ENCODE measurements at places on chromosomes 6 and 20.

GRCh38 chr6:136846046-136846445 is 23.7 kb downstream of the PEX7 start:
- peak; percentile 5 for DNase-seq

- no peak for DNase-seq
Measured at GRCh38 chr6:121544691-121545090, 109.2 kb downstream of the GJA1 start.

- DNase-seq = no peak
Measured at GRCh38 chr6:11278207-11278559, 45.7 kb upstream of the NEDD9 start.

DNA sequence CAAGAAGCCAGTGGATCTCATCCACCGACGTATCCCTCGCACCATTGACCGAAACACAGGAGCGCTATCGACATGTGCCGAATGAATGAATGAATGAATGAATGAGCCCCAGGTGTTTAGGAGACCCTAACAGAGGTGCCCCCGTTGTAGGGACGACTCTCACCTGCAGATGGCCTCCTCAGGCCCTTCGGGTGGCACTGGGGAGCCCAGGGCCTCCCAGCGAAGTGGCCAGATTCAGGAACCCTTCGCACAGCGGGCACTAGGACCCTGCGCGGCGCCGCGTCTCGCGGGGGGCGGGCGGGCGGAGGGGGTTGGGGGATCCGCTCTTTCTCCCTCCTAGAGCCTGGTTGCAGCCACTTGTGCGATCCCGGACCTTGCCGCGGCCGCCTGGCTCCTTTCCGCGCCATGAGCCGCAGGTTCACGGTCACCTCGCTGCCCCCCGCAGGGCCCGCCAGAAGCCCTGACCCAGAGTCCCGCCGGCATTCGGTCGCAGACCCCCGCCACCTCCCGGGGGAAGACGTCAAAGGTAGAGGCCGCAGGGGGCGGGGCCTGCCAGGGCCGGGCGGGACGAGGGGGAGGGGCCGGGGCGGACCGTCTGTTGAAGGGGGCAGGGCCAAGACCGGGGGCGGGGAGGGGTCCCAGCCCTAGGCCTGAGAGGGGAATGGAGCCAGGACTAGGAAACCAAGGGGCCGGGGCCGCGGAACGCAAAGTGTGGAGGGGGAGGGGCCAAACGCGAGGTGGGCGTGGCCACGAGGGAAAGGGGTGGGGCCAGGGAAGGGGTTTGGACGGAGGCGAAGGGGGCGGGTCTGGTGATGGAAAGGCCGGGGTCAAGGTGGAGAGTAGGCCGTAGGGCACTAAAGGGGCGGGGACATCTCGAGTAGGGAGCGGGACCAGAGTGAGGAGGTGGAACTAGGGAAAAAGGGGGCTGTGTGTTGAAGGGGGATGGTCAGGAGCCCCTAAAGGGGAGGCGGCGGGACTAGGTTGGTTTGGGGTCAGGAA is 7.4 kb upstream of the SLC12A5 start:
- DNase-seq = peak; percentile 29

- no peak for DNase-seq
Measured at GRCh38 chr20:40683221-40683893, 5.7 kb downstream of the MAFB start.

DNA sequence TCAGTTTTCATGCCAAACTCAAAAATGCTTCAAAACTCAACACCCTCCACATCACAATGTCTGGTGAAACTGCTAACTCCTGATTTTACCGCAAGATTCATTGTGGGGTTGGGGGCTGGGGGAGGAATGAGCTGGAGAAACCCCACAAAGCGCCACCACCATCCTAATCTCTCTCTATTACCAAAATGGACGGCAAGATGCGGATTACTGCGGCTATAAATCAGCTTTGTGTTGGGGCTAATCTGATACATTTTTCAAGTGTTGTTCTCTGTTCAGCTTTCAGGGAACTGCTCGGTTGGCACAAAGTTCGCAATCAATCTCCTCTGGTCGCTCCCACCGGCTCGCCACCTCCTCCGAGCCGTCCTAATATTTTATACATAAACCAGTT is 83.7 kb downstream of the TMEM242 start:
- DNase-seq = no peak

- DNase-seq = no peak
Measured at GRCh38 chr6:116390581-116390980, 19.8 kb downstream of the DSE start.

GRCh38 chr20:1242530-1242929 is 16.7 kb downstream of the RAD21L1 start:
- DNase-seq = no peak
